ENCODE measurements at places on chromosomes 5 and 9.

GRCh38 chr9:27533311-27533710 lies 3.7 kb upstream of the MOB3B start:
- no peak for DNase-seq

DNA sequence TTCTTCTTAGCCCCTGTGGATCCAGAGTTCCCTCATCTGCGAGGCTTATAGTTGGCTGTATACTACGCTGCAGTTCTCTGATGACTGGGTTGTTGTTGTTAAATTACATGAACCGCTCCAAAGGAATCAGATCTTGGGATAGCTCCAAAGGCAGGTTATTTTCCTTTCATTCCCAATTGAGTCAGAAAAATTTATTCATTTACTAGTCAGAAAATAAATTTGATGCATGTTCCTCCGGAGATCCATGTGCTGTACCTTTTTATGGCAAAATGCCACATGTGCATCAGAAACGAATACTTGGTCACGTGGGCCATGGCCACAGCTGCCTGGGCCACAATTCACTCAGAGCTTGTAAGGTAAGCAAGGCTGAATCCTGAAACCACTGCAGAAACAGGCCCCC lies 304.0 kb downstream of the NR2F1-AS1 start:
- DNase-seq: no peak

- no peak for DNase-seq
Measured at GRCh38 chr5:150490754-150491153, 17.2 kb upstream of the NDST1 start.

GRCh38 chr5:65989158-65989557 lies 62.8 kb downstream of the ERBIN start:
- DNase-seq: no peak

DNA sequence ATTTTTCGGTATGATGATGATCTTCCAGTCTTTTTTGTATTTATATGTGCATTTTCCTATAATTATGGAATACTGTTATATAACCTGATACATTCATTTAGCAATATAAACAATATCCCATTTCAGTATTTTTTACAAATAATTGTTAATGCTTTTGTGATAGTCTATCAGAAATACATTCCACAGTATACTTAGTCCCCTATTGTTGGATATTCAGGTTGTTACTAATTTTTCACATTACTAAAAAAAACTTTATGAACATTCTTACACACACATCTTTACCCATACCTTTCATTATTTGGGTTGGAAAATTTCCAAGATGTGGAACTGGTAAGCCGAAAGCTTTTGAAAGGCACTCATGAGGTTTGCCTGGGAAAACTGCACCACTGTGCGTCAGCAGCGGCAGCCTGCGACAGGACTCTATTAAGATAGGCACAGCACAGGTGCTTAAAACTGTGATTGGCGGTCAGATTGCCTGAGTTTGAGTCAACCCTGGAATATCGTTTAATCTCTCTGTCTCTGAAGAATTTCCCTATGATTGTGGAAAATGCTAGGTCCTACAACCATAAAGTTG lies 147.5 kb upstream of the ERCC6L2 start:
- no peak for DNase-seq

DNA sequence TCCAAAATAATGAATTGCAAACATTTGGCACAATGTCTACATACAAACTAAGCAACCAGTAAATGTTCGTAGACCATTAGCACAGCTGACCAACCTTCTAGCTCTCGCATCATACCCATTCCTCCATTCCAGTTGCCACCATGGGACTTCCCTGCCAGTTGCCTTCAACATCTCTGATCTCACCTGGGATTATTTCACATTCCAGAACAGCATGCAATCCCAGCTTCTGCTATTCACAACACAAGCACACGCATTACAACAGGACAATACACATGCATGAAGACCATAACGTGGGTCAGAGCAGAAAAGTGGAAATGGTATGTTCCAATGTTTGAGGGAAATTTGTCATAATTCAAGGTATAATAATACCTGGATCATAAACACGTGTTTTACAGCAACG lies 848.2 kb upstream of the DMAC1 start:
- DNase-seq: no peak

GRCh38 chr5:16159636-16160035 lies 20.0 kb downstream of the MARCHF11 start:
- DNase-seq: no peak

- no peak for DNase-seq
Measured at GRCh38 chr5:56415356-56415765, 182.2 kb upstream of the ANKRD55 start.

- no peak for DNase-seq
Measured at GRCh38 chr5:91224969-91225368, 158.1 kb downstream of the ARRDC3 start.

DNA sequence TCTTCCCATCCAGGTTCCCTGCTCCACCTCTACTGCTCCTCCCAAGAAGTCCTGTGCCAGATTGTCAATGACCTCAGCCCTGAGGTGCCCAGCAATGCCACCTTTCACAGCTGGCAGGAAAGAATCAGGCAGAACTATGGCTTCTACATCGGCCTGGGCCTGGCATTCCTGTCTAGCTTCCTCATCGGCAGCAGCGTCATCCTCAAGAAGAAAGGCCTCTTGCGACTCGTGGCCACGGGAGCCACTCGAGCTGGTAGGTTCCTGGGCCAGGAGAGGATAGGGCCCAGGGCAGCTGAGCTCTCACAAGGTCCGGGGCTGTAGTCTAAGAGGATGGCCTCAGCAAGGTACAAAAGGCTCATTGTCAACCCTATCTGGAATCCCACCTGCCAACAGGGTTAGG lies 3.1 kb downstream of the NIPAL4 start:
- DNase-seq: peak; percentile 44

DNA sequence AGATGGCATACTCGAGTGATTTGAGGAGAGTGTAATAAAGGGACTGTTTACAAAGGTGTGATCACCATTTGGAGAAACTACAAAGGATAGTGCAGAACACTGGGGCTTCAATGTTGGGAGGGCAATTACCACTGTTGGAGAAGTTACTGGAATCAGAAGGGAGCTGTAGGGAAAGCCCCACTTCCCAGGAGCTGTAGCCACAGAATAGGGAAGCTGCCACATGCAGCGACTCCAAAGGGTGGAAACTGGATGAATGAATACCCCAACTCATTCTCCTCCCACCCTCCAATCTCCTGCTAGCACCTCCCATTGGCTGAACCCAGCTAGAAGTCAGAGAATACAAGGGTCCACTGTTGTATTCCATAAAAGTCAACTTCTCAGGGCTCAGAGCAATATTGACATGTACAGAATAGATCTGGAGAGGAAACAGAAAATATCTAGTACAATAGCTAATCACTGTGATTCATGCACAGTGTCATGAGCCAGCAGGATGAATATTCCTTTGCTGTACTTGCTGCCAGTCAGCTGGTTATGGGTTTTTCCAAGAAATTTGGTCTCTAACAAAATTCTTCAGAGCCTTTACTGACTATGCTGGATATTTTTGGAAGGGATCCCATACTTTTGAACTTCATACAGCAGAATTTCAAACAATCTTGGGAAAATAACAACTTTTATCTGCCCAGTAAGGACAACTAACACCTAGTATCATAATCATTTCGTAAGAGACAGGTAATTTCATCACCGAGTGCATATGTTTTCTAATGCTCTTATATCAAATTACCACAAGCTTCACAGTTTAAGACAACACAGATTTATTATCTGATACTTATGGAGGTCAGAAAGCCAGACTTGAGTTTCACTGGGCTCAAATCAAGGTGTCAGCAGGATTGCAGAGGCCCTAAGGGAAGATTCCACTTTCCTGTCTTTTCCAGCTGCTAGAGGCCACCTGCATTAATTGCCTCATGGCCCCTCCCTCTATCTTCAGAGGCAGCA lies 39.6 kb downstream of the PDCD1LG2 start:
- no peak for DNase-seq

GRCh38 chr9:131082774-131083512 lies 13.4 kb upstream of the AIF1L start:
- DNase-seq: no peak

- no peak for DNase-seq
Measured at GRCh38 chr5:14895301-14895700, 23.7 kb upstream of the ANKH start.

DNA sequence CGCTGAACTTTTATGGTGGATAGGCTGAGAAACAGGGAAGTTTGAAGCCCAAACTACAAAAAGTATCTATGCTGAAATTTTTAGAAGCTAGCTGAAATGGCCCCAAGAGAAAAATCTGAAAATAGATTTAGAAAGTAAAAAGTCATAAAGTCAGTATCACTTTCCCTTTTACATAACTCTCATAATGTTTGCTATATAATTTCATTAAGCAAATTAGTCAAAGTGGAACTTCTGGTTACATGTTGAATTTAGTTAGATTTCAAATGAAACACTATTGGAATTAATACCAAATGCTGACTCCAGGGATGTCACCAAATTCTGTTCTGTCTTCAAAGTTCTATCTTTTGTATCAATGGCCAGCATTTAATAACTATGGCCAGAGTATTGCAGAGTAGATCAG lies 126.9 kb downstream of the TTC39B start:
- DNase-seq: no peak

GRCh38 chr5:179120951-179121666 lies 60.9 kb downstream of the ZNF354C start:
- peak; percentile 44 for DNase-seq

DNA sequence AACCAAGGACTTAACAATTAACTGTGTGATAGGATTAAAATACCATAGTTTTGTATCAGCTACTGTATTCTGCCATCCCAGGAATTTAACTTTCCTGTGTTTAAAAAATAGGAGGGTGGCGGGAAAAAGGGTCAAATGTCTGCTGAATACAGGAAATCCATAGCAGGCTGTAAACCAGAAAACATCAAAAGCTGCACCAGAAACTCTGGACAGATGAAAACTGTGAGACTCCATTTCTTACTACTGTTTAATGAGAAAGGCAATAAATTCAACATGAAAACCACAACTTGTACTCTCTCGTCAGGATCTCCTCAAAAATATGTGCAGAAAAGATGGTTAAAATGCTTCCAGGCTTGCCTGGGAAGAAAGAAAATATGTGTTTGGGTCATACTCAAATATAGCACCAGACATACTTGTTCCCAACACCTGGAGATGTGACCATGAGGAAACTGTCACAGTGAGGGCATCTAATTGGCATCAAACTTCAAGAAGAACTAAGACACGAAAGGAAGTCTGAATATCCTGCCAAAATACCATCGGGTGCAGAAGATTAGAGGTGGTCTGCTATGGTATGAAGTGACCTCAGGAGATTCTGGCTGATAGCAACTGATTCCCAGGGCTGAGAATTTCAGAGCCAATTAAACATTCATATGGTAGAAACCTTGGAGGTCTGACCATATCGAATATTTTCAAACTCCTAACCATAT lies 164.7 kb upstream of the TARS1 start:
- no peak for DNase-seq

DNA sequence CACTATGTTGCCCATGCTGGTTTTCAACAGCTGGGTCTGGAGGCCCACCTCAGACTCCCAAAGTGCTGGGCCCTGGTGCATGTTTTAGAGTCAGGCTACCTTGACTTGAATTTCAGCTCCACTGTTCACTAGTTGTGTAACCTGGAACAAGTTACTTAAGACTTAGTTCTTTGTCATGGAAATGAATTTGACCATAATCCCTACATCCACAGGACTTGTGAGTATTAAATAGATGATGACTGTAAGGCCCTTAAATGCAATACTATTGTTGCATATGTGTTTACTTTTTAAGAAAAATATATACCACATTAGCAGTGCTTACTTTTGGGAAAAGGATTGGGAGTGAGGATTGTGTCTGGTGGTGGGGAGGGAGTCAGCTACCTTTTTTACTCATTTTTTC lies 16.4 kb downstream of the PAIP2 start:
- DNase-seq: no peak

GRCh38 chr5:75558221-75558620 lies 46.5 kb downstream of the POLK start:
- no peak for DNase-seq

GRCh38 chr9:98142925-98143481 lies 24.0 kb upstream of the TRIM14 start:
- DNase-seq: peak; percentile 60

DNA sequence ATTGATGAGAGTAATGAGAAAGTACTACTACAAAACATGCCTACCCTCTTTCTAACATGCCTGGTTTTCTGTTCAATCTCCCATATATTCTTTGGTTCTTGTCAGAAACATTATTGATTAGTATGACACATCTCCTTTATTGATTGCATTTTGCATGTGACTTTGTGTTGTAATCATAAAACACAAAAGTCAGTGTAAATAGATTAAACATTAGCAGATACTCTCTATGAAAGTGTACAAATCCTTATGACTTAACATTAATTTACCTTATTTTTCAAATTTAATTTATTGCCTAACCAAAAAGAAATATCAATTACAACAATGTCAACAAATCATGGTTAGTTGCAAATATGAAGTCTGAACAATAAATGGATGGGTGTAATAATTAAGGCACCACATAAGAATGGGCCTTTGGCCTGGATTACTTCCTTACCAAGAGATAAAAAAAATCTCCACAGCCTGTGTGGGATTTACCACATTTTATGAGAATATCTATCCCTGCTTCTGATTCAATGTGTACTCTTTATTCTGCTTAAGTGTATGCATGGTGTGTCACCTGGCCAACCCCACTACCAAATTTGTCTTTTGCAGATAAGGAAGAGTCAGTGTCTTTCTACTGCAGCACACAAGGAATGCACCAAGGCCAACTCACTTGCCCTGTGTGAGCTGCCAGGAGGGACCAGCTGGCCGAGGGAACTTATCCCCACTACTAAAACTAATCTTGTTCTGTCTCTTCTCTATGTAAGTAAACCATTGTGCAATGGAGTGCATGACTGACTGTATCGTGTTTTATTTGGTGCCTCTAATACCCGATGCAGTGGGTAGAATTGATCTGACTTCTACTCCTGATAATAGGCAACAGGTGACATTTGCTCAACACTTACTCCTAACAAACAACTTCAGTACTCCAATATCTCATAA lies 1001.9 kb upstream of the CDH10 start:
- DNase-seq: no peak

- no peak for DNase-seq
Measured at GRCh38 chr5:34923694-34924461, 5.5 kb upstream of the DNAJC21 start.

GRCh38 chr5:98769210-98769958 lies 4.1 kb upstream of the RGMB start:
- DNase-seq: peak; percentile 80

All from activated effector memory CD4-positive, alpha-beta T cell treated with anti-CD3 and anti-CD28 coated beads, Interleukin-2, amount 50 U/mL, for 16 hours (primary cell).